ENCODE measurements at places on chromosomes 16 and 17.

GRCh38 chr16:22144520-22144919 is 17.8 kb upstream of the SDR42E2 start:
- H3K27ac ChIP-seq: no peak overlapping the region
- no peaks in the 10 kb centered on the region for H3K27me3 ChIP-seq
- H3K36me3 ChIP-seq: no peaks in the 10 kb centered on the region
- no peak overlapping the region for H3K4me3 ChIP-seq

GRCh38 chr17:60311936-60312335 is 80.0 kb downstream of the USP32 start:
- H3K27ac ChIP-seq: no peak overlapping the region
- no peak overlapping the region for H3K4me3 ChIP-seq
- no peaks in the 10 kb centered on the region for H3K4me1 ChIP-seq
- no peak for DNase-seq
- no peaks in the 10 kb centered on the region for H3K36me3 ChIP-seq

DNA sequence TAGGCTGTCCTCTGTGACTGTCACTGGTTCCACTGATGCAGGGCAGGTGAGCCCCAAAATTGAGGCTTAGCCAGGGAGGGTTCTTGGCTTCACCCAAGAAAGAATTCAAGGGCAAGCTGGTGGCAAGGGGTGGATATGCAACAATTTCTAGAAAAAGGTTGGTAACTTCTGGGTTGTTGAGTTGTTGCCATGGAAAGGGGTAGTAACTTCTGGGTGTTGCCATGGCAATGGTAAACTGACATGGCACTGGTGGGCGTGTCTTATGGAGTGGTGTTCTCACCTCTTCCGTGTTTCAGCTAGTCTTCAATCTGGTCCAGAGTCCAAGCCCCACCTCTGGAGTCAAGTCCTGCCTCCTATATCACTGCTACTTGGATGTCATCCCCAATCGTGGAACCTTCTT is 9.5 kb upstream of the GUCY2D start:
- H3K36me3 ChIP-seq: no peaks in the 10 kb centered on the region
- peaks cover 22% of the 10 kb centered on the region for H3K27me3 ChIP-seq
- DNase-seq: peak; percentile 42
- H3K4me1 ChIP-seq: no peaks in the 10 kb centered on the region

- no peaks in the 10 kb centered on the region for H3K27me3 ChIP-seq
- peak overlapping the region; percentile 99 for H3K4me3 ChIP-seq
- peaks cover 12% of the 10 kb centered on the region for H3K36me3 ChIP-seq
- peaks cover 22% of the 10 kb centered on the region for H3K4me1 ChIP-seq
- H3K27ac ChIP-seq: peak overlapping the region; percentile 98
These were observed 1.4 kb downstream of the DDX42 start for GRCh38 chr17:63775420-63775819.

DNA sequence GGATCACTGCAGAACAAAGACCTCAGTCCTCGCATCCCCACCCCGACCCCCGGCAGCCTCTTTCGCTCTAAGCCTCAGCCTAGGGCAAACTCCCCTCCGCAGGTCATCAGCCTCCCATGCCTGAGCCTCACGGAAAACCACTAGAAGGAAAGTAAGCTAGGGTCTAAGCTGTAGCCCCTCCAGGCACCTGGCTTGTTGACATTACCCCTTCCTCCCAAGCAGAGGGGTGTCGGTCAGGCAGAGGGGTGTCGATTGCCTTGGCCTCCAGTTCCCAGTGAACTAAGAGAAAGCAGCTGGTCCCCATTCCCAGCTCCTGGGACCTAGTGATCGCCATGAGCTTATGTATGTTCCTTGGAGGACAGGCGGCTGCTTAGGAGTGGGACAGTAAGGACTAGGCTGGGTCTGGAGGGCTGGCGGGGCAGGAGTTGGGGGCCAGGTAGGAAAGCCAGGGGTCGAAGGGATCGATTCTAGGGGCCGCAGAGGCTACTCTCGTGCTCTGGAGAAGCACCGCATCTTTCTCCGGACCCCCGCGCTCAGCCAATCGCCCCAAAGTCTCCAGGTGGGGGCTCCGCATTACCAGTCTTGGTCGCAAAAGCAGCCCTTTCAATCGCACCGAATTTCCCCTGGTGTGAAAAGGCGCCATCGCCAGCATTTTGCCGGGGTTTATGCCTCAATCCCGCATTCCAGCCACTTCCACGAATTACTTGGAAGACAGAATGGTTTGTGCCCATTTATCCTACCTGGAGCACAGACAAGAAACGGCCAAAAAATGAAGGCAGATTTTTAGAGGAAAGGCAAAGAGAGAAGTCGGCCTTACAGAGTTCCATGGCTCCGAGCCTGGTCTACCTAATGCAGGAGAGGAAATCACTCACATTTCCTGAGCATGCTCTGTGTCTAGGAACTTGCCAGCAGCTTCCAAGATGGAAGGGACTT is 21.3 kb upstream of the HOXB13 start:
- DNase-seq: peak; percentile 47
- H3K4me1 ChIP-seq: peaks cover 37% of the 10 kb centered on the region
- no peak overlapping the region for H3K4me3 ChIP-seq
- H3K36me3 ChIP-seq: no peaks in the 10 kb centered on the region
- H3K27ac ChIP-seq: no peak overlapping the region

DNA sequence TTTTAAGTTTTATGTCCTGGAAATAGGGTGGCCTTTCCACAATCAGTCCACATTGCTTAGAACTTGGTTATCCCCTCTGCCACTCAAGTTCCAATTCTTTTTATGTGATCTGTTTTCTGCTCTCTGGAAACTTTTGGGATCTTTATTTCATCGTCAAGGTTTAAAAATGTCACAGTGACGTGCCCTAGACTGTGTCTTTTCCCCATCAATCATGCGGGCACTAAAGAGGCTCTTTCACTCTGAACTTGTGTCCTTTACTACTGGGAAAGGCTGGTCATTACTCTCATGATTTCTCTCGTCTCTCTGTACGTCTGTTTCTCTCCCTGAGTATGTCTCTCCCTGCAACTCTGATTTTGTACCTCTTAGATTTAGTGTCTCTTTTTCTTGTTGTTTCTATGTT is 189.8 kb upstream of the AXIN2 start:
- no peaks in the 10 kb centered on the region for H3K4me1 ChIP-seq
- no peak for DNase-seq
- H3K27ac ChIP-seq: no peak overlapping the region
- no peak overlapping the region for H3K4me3 ChIP-seq

- no peaks in the 10 kb centered on the region for H3K27me3 ChIP-seq
- H3K36me3 ChIP-seq: no peaks in the 10 kb centered on the region
- H3K4me3 ChIP-seq: no peak overlapping the region
- DNase-seq: no peak
- no peak overlapping the region for H3K27ac ChIP-seq
These were observed 135.9 kb downstream of the KATNIP start for GRCh38 chr16:27685807-27686206.

GRCh38 chr17:71919186-71919585 is 201.6 kb upstream of the SOX9 start:
- no peak overlapping the region for H3K4me3 ChIP-seq
- H3K27ac ChIP-seq: no peak overlapping the region
- no peak for DNase-seq
- no peaks in the 10 kb centered on the region for H3K36me3 ChIP-seq
- H3K4me1 ChIP-seq: no peaks in the 10 kb centered on the region

DNA sequence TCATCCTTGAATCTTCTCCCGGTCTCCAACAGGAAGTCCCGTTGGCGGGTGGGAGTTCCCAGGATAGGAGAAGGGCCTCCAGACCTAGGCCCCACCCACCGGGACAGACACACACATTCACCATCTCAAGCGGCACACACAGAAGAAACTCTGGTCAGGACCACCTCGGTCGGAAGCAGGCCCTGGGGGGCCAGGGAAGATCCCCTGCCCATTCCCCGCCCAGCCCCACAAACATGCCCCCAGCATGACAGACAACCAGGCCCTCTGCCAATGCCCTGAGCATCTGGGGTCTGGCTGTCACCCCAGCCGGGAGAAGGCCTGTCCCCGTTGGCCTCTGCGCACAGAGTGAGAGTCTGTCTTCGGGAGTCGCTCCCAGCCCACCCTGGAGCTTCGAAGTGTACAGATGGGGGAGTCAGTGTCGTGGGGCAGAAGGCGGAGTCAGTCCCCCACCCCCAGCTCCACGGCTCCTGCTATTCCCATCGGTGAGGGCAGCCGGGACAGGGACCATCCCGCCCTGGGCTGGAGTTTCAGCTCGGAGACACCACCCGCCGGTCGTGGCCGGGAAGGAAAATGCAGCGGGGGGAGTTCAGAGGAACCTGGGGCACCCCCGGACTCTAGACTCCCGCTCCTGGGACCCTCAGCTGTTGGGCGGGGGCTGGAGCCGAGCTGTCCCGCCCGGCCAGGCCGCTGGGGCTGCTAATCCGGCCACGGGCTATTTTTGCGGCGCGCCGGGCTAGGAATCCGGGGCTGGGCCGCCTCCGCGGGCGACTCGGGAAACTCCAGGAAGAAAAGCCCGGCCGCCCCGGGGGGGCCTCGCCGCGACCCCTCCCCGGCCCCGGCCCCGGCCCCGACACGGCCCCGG is 660 bp downstream of the RHBDF1 start:
- H3K27me3 ChIP-seq: no peaks in the 10 kb centered on the region
- peak overlapping the region; percentile 76 for H3K4me3 ChIP-seq
- no peaks in the 10 kb centered on the region for H3K36me3 ChIP-seq
- peaks cover 40% of the 10 kb centered on the region for H3K4me1 ChIP-seq
- DNase-seq: peak; percentile 97
- H3K27ac ChIP-seq: peak overlapping the region; percentile 27

- H3K4me3 ChIP-seq: no peak overlapping the region
- H3K27ac ChIP-seq: no peak overlapping the region
- H3K4me1 ChIP-seq: peaks cover 12% of the 10 kb centered on the region
- H3K27me3 ChIP-seq: no peaks in the 10 kb centered on the region
These were observed 335.3 kb upstream of the TBX2 start for GRCh38 chr17:61064087-61064951.

GRCh38 chr17:20852990-20853370 is 189.8 kb downstream of the USP22 start:
- peaks cover 38% of the 10 kb centered on the region for H3K27me3 ChIP-seq
- DNase-seq: no peak
- no peak overlapping the region for H3K4me3 ChIP-seq
- no peaks in the 10 kb centered on the region for H3K36me3 ChIP-seq
- peaks cover 20% of the 10 kb centered on the region for H3K4me1 ChIP-seq

GRCh38 chr17:82370471-82371332 is 863 bp upstream of the UTS2R start:
- H3K27me3 ChIP-seq: peaks cover 58% of the 10 kb centered on the region
- DNase-seq: no peak
- no peaks in the 10 kb centered on the region for H3K4me1 ChIP-seq
- peak overlapping the region; percentile 51 for H3K4me3 ChIP-seq

DNA sequence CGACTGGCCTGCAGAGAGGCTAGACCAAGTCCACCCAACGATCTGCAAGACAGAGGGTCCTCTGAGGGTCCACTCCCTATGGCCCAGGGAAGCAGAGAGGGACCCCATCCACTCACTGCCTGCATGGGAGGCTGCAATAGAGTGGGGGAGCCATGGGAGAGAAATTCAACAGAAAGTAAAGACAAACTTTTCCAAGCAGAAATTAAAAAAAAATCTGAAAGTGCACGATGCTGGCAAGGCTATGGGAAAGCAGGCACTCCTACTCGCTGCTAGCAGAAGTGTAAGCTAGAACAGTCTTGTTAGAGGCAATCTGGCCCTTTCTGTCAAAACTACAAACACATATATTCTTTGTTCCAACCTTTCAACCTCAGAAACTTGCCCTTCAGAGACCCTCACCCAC is 85.4 kb downstream of the GAS7 start:
- H3K4me1 ChIP-seq: peaks cover 10% of the 10 kb centered on the region
- no peak overlapping the region for H3K27ac ChIP-seq
- H3K36me3 ChIP-seq: no peaks in the 10 kb centered on the region
- no peaks in the 10 kb centered on the region for H3K27me3 ChIP-seq

GRCh38 chr17:16473044-16474011 is 18.7 kb downstream of the LRRC75A start:
- H3K4me3 ChIP-seq: no peak overlapping the region
- no peak for DNase-seq
- H3K27me3 ChIP-seq: no peaks in the 10 kb centered on the region
- no peak overlapping the region for H3K27ac ChIP-seq
- H3K36me3 ChIP-seq: no peaks in the 10 kb centered on the region

- H3K4me1 ChIP-seq: no peaks in the 10 kb centered on the region
- no peak for DNase-seq
- no peaks in the 10 kb centered on the region for H3K36me3 ChIP-seq
These were observed 98.8 kb upstream of the MED13 start for GRCh38 chr17:62163847-62164246.

DNA sequence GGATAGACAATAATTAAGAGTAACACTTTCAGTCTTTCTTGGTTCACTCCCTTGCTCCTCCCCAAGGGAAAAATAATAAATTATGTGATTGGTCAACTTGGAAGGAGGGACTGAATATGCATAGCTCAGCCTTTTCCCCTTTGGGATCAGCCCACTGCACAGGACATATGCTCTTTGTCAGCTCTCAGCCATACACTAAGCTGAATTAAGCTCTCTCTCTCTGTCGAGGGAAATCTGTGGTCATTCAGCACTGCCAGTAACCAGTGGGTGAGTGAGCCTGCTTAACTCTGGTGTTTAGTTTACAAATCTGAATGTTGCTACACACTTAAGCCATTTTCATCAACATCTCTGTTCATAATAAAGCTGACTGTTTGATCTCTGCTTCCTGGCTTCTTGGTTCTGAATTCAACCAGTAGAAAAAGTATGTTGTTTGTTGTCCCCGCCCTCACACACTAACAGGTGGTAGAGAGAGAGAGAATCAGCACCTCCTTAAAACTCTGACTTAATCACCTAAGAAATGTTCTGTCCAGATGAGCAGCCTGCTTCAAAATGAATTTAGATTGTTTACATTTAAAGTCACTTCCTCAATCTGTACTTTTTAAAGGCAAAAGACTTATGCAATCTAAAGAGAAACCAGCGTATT is 102.3 kb upstream of the C17orf78 start:
- no peak overlapping the region for H3K4me3 ChIP-seq
- peak; percentile 8 for DNase-seq
- no peaks in the 10 kb centered on the region for H3K4me1 ChIP-seq

- peaks cover 4% of the 10 kb centered on the region for H3K36me3 ChIP-seq
- H3K27me3 ChIP-seq: no peaks in the 10 kb centered on the region
- H3K27ac ChIP-seq: no peak overlapping the region
- no peak for DNase-seq
- H3K4me1 ChIP-seq: no peaks in the 10 kb centered on the region
These were observed 11.8 kb downstream of the MAP2K3 start for GRCh38 chr17:21296097-21297025.

GRCh38 chr17:57892146-57892819 is 42.4 kb upstream of the MRPS23 start:
- H3K4me1 ChIP-seq: peaks cover 13% of the 10 kb centered on the region
- no peak overlapping the region for H3K4me3 ChIP-seq
- DNase-seq: peak; percentile 96
- peak overlapping the region; percentile 87 for H3K27ac ChIP-seq

GRCh38 chr17:78379131-78379491 is 662 bp downstream of the PGS1 start:
- H3K36me3 ChIP-seq: no peaks in the 10 kb centered on the region
- peaks cover 60% of the 10 kb centered on the region for H3K4me1 ChIP-seq
- peak overlapping the region; percentile 100 for H3K4me3 ChIP-seq
- no peak for DNase-seq
- H3K27ac ChIP-seq: peak overlapping the region; percentile 85

GRCh38 chr17:50620237-50620636 is 14.4 kb upstream of the ABCC3 start:
- H3K36me3 ChIP-seq: no peaks in the 10 kb centered on the region
- no peak for DNase-seq
- no peak overlapping the region for H3K27ac ChIP-seq
- peaks cover 5% of the 10 kb centered on the region for H3K4me1 ChIP-seq

GRCh38 chr17:79966681-79967080 is 69.0 kb downstream of the TBC1D16 start:
- H3K27me3 ChIP-seq: no peaks in the 10 kb centered on the region
- H3K4me3 ChIP-seq: no peak overlapping the region
- peaks cover 9% of the 10 kb centered on the region for H3K4me1 ChIP-seq
- H3K36me3 ChIP-seq: peaks cover 5% of the 10 kb centered on the region
- no peak overlapping the region for H3K27ac ChIP-seq

Measured in GM23338 (cell line).